ENCODE measurements at places on chromosomes 13 and 19. TPM values are rescaled to one million over a fixed set of nuclear protein-coding genes. Genes with fewer than 3 reads are reported as not detected.

The KLC3 gene
- total RNA-seq, result under 0.01 TPM

The FFAR2 gene
- not detected for total RNA-seq

The AZU1 gene
- total RNA-seq, result not detected

The AMER2 gene
- not detected for total RNA-seq

The GRIK5 gene
- total RNA-seq, result 0.66 TPM

The WASF3 gene
- 12.2 TPM for total RNA-seq

Data from smooth muscle cell of trachea (primary cell).